ENCODE measurements at places on chromosomes 1 and 21.

GRCh38 chr1:29379443-29380073 lies 143.2 kb downstream of the PTPRU start:
- peak; percentile 57 for DNase-seq

- peak; percentile 74 for DNase-seq
Observed at GRCh38 chr1:65924471-65924870, 131.8 kb downstream of the PDE4B start.

GRCh38 chr1:34684266-34684665 lies 70.6 kb upstream of the GJB5 start:
- peak; percentile 28 for DNase-seq

DNA sequence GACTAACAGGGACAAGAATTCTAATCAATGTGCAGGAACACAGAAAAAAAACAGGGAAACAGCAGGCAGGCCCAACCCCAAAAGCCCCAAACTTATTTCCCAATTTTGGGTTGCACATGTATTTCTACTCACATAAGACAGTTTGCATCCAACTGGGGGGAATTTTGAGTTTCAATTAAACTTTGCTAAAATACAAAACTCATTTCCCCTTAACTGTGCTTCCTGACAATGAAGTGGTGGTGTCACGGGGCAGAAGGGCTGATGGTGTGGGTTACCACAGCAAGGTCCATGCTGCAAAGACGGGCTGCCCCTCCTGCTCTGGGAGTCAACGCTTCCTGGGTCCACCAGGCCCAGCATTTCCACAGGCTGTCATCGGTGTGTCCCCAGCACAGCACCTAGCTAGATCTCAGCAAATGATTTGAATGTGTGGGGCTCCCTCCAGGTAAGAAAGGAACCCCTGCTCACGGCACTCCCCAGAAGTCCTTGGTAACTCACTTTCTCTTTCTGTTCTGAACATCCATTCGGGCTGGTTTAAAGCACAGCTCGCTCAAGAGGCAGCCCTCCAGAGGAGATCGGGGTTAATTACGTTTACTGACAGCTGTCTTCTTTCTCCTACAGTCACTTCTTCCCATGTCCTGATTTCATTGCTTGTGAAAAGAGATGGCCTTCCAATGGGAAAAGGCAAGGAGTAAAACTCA lies 27.4 kb downstream of the HIVEP3 start:
- peak; percentile 74 for DNase-seq

DNA sequence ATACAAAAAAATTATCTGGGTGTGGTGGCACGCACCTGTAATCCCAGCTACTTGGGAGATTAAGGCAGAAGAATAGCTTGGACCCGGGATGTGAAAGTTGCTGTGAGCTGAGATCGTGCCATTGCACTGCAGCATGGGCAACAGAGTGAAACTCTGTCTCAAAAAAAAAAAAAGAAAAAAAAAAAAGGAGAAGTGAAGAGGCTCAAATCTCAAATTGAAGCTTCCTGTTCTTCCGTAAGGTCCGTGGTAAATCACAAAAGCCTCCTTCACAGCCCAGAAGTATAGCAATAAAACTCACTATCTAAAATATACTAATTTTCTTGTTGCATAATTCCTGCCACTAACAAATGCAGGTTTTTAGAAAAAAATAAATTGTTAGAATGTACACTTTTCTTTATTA lies 498.2 kb upstream of the BRINP3 start:
- no peak for DNase-seq

DNA sequence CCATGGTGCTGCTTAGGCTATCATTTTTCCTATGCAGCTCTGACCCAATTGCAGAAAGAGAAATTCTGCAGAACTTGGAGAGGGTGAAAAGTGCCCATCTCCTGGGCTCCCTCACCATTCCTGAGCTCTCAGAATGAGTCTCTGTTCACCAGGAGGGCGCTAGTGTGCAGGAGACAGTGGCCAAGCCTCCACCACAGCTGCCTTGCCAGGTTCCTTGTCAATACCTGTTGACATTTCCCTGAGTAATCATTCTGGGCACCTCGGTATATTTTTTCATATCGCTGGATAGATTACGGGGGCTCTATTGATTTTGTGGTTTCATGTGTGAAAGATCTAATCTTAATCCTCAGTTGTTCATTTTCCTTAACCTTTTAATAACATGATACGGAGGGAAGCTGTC lies 13.0 kb upstream of the C8B start:
- DNase-seq: no peak

GRCh38 chr1:110184446-110184845 lies 25.7 kb upstream of the KCNC4 start:
- no peak for DNase-seq

GRCh38 chr1:19341201-19342061 lies 29.3 kb downstream of the SLC66A1 start:
- DNase-seq: peak; percentile 79

Data from Daoy (cell line).